ENCODE measurements at places on chromosomes 5 and 9.
A peak's percentile ranks its signal among the peaks of the same experiment; 100 is the strongest.

DNA sequence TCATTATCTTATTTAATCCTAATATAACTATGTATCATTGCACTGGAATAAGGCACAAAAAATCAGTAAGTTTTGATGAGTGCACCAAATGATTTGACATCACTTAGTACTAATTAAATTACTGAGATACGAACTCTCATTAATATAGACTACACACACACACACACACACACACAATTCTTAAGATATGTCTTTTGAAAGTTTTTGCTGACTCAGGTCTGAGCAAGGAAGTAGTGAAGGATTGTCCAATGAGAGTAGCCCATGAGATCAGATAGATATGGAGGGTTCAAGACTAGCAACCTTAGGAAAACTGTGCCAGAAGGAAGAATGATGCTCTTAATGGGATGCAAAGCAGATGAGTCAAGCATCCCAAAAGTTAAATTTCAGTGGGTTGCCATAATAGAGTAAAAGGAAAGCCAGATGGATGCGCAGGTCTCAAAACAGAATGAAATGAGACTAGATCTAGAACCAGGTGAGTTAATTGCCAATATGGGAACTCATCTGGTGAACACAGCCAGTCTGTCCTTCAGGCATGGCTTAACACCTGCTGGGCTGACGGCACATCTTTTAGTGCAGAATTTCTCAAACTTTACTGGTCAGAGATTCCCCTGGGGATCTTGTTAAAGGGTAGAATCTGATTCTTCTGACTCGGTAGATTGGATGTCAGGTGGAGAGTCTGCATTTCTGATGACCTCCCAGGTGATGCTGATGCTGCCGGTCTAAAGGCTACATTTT, 197.0 kb upstream of the NR4A3 start:
- DNase-seq = no peak

DNA sequence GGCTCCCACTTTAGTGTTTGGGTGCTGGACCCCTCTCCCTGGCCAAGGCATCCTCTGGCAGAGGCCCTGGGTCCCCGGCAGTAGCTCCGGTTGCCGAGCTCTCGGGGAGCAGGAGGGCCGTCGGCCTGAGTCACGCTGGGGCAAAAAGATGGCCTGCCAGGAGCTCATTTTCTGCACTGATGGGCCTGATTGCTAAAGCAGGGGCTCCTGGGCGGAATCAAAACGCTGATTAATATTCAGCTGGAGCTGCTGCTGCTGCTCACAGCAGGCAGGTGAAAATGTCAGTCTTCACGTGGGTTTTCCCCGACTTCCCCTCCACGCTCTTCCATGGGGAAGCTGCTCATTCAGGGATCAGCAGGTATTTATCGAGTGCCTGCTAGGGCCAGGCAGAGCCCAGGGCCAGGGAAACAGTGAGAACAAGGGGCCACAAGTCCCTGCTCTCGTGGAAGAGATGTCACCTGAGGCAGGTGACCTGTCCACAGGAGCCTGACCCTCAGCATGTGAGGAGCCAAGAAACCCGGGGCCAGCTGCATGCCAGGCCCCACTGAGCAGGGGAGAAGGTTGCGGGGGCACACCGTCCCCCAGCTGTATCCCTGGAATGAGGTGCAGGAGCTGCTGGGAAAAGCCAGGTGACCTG, 22.1 kb downstream of the LAMC3 start:
- DNase-seq = no peak

DNA sequence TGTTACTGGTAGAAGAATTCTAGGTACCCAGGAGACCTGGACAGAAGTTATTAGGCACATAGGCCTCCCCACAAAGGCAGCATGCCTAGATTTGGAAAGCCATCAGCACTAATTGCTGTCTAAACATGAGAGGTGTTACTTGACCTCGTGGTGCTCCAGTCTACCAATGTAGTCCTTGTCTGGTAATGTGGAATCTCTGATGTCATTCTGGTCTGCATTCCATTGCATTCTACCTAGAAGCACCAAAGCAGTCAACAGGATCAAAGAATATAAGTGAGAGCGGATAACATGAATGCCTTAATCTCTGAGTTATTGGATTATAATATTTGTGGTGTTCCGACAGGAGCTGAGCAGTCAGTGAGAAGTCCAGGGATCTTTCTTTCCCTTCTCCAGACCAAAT, 175.2 kb downstream of the PSAT1 start:
- no peak for DNase-seq

GRCh38 chr5:78662323-78662722, 13.8 kb upstream of the LHFPL2 start:
- DNase-seq = no peak

DNA sequence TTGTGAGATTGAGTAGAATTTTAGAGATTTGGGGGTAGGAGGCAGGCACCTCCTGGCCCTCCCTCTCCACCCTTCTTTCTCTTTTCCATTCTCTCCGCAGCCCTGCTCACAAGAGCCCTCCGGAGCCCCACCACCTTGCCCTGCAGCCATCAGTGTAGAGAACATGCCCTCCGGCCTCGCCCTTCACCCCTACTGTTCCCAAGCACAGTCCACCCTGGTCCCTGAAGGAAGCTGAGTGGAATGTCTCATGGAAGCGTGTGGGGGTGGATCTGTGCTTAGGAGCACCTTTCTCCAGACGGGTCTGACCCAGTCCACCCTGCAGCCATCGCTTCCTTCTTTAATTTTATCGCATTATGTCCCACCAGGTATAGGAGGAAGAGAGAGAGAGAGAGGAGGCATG, 267.1 kb downstream of the NSG2 start:
- no peak for DNase-seq

- no peak for DNase-seq
These were observed 271.5 kb upstream of the PANK3 start for GRCh38 chr5:168850683-168851082.

DNA sequence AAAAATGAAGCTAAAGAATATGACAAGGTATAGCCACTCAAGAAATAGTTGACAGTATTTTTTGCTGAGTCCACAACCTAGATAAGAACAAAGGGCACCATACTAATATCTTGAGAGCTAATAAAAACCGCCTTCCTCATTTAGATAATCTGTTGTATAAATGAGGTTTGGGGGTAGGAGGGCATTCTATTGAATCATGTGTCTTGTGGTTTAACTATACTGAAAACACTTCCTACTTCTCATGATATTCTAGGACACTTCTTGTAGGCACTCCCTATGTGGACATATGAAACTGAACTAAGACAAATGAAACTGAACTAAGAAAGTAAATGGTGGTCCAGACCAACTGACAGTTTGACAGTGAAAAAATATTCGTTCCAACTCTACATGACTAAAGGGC, 1268.5 kb upstream of the C9orf72 start:
- DNase-seq = no peak

DNA sequence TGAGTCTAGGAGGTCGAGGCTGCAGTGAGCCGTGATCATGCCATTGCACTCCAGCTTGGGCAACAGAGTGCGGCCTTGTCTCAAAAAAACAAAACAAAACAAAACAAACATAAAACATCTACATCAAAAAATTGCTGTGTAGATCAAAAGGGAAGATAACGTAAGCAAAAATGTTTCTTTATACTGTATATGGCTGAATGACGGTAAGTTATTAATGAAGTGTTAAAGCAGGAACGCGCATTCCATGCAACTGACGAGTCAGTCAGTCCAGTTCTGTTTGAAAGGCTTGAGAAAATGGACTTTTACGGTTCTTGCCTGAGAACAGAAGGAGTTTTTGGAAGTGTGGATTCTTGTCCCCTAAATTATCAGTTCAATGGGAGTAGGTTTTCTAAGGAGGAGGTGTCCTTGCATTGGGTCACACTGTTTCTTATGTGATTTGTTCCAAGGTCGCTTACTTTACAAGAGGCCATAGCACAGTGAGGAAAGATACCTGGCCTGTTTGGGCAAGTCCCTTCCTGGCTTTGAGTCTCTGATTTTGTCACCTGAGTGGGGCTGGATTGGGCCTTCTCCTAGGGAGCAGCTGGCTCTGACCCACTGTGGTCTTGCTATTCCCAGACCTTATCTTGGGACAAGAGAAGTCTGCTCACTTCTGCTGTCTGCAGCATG, 6.6 kb upstream of the PTGS1 start:
- no peak for DNase-seq

DNA sequence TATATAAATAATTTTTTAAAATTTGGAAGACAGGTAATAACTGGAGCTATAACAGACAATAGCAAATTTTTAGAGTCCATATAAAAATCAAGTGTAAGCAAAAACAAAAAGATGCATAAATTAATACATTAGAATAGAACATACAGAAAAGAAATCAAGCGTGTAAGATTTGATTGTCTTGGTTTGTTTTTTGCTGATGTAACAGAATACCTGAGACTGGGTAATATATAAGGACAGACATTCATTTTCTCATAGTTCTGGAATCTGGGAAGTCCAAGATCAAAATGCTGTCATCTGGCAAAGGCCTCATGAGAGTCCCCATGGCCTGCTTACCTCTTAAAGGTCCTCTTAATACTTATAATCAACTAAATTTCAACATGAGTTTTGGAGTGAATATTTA, 1010.1 kb downstream of the CDH18 start:
- no peak for DNase-seq

GRCh38 chr5:142360607-142361120, 35.8 kb upstream of the SPRY4 start:
- DNase-seq = no peak

- peak; percentile 7 for DNase-seq
These were observed 113.8 kb downstream of the TMC1 start for GRCh38 chr9:72635197-72635596.

DNA sequence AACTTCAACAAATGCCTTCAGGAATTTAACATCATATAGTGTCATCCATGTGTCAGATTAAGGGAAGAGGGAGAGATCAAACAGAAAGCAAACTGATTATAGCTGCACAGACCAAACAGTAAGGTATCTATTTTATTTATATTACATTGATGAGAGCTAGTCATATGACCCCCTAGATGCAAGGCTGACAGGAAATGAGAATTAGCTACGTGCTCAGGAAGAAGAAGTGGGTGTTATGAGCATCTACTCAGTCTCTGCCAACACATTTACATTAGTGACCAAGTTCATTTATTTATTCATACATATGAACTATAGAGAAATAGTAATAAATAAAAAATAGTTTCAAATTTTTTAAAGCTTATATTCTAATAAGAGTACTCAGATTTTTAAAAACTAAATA, 787.3 kb downstream of the KCTD16 start:
- no peak for DNase-seq

GRCh38 chr9:99634186-99634585, 187.5 kb upstream of the NR4A3 start:
- DNase-seq = no peak

DNA sequence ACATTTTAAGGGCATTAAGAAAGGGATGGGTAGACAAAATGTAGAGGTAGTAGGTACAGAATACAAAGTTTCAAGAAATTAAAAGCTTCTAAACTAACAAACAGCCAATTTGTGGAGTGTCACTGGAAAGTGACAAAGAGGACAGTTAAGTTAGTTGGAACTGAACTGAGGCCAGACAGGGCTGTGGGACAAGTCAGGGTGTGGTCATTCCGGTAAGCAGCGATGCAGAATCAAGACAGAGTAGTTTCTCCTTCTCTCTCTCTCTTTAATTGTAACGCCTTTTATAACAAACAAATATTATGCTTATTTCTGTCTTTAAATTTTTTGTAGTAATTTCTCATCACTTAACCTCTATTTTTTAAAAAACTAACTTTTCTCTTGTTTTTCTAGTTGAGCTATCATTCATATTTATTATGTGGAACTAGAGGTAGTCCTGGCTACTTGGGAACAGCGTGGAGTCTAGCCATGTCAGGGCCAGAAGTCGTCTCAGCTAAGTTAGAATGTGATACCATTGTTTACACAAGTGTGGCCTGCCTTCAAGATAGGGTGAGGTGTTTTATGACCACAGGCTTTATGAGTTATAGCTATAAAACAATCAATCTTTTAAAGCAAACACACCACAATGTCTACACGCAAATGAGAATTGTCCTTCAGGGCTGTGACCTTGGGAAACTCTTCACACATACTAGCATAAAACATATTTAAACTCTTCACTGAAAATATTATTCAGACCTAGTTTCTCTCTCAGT, 115.3 kb upstream of the CDKN2B start:
- no peak for DNase-seq

DNA sequence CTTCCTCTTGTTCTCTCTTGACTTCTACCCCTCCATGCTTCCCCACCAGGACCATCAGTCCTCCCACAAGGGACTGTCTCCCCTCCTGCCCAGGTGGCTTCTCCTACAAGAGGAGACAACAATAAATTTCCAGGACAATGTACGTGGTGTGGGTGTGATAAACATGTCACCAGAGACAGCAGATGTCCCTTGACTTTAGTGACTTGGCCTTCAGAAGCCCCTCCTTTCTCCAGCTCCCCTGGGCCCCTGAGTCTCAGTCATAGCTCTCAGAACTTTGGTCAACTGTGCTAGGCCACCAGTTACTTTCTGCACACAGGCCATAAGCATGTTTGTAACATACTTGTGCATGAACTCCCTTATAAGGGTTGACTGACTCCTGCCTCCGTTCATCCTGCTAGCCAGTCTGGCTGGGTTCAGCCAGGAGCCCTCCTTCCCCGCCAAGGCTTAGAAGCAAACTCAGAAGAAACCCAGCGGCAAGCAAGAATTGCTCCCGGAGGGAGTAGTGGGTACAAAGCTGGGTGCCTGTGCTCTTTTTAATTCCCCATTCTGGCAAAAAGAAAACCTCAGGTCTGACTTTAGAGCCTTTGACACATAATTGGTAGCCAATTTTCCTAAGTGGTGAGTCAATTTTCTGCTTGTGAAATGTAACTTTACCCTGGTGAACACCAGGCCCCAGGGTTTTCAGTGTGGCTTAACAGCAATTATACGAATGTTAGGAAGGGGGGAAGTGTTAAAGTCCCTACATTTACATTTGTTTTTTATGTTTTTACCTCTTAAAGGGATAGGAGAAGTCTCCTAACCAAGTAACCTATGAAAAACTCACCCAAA, 49.2 kb downstream of the EBF1 start:
- no peak for DNase-seq

- DNase-seq = no peak
These were observed 61.2 kb downstream of the TMEM232 start for GRCh38 chr5:110665184-110665726.

DNA sequence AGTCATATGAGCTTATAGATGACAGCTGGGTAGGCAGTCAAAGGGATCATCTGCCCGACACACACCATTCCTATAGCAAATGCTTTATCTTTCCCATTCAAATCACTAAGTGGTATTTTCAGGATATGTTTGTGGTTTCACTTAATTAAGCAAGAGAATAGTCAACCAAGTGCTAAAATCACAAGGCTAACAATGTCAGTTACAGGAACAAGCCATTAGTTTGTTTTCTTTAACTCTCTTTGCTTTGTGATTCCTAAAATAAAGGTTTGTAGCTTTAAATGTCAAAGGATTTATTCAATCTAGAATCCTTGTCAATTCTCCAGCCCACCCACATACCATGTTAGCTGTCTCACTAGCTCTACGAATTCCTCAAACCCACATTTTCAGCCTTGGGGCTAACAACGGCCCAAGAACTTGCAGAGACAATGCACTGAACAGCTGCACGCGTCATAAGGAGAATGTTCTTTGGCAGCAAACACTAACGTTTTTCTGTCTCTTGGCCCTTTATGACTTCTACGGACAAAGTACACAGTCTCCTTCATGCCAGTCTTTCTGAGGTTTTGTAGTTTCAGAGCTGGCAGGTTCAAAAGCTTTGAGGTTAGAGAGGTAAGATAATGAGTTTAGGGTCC, 56.6 kb downstream of the ELAVL2 start:
- DNase-seq = no peak
